ENCODE measurements at places on chromosomes 6 and 20.

DNA sequence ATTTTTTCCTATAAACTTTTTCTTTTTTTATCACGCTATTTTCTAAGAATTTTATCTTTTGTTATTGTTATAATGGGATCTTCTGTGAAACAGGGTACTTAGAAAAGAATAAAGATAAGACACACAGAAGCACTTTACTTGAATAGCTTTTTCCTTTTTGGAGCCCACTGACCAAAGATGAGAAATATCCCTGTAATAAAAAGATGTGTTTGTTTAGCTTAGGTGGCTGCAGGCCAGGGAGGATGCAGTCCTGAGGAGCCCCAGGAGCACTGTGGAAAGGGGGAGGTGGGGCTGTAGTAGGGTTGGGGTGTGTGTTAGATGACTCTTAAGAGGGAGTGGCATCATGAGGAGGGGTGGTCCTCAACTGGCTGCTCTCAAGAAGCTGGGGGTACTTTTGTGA, 128.6 kb downstream of the ARID1B start:
- DNase-seq, result no peak

- no peak for DNase-seq
These were observed 23.1 kb downstream of the FBXL4 start for GRCh38 chr6:98924647-98925046.

GRCh38 chr6:113246186-113246585, 611.0 kb upstream of the MARCKS start:
- no peak for DNase-seq

DNA sequence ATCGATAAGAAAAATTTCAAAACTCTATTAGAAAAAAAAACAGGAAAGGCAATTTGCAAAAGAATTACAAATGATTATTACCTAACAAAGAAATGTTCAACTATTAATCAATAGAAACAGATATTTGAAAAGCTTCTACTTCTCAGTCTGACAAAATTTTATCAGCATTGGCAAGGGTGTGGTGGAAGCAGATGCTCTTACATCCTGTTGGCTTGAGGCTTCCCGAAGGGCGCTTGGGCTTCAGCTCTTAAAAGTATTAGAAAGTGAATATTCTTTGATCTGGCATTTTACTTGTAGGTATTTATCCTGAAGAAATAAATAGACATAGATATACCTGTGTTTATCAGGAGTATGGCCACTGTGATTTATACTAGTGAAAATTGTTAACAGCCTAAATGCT, 38.7 kb downstream of the SLC35D3 start:
- DNase-seq, result no peak

DNA sequence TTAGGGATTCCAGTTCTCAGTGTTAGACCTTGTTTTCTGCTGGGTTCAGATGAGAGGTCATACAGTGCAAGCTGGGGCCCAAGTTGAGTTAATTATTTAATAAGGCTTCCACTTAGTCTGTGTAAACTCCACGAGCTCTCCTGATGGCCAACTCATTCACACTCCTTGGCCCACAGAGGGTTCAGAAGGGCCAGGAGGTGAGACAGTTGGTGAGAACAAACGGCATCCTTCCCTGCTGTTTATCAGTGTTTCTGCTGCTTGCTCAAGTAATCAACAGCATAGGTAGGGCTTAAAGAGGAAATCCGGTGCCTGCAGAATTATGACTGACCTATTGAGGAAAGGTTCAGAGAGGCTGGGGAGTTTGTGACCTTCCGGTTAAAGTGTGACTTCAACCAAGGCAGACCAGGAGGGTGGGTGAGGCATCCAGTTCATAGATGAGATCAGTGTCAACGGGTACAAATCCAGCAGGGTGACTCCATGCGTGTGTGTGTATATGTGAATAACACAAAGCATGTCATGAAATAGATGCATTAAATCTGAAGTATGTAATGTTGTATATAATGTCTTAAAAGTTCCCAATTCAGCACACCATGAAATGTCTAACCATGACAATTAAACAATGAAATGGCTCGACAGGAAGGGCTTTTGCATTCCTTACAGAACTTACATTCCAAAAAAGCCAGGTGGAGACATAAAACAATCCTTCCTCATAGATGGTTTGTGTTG, 37.4 kb upstream of the BCAS1 start:
- no peak for DNase-seq

GRCh38 chr6:154888421-154889295, 106.5 kb upstream of the TIAM2 start:
- no peak for DNase-seq

DNA sequence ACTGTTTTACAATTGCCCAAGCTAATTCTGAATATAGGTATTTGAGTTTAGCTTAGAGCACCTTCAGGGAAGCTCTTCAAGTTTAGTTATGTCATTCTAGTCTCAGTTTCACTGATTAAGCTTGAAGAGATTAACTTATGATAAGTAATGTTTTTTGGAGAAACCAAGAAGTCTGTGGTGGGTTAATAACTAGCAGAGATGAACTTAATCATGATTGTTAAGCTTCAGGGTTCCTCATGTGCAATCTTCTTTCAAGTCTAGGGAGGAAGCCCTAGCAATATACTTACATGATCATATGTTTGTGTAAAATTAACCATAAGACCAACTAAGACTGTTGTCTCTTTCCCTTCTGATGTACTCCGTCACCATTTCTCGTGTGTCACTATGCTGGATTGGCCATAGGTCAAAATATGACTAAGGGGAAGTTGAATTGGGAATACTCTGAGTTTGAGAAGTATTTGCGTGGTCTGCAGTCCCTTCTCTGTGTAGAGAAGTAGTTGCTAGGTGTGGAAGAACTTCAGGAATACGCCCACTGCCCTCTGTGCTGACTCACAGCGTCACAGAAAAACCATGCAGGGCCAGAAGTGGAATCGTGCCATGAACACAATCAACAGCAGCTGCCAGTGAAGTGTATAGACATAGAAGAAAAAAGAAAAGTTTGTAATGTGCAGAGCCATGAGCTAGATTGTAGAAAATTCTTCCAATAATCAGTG, 88.3 kb downstream of the SH3BGRL2 start:
- no peak for DNase-seq

DNA sequence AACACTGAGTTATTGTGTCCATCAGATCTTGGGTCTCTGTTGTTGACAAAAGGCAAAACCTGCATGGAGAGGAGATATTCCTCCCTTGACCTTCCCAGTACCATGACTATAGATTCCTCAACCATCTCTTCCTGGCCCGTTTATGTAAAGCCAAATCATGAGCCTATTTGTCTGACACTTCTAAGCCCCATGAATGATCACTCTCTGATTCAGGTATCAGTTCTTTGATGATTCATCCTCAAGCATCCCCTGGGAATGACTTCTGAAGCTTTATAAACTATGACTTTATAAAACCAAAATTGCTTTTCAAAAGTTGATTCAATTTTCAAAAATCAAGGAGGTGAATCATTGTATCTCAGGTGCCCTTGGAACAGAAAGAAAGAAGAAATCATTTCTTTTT, 78.7 kb upstream of the LOC128125822 start:
- DNase-seq, result no peak

- DNase-seq, result no peak
These were observed 534.0 kb downstream of the CBLN4 start for GRCh38 chr20:55471052-55472006.
